ENCODE measurements at places on chromosomes 16 and 17.

GRCh38 chr16:50684823-50685461 is 3.8 kb upstream of the SNX20 start:
- DNase-seq: no peak

- DNase-seq: no peak
Measured at GRCh38 chr17:13598353-13599167, 3.2 kb downstream of the HS3ST3A1 start.

GRCh38 chr16:79600638-79601091 is at the start of gene MAF:
TSS of gene MAF (minus strand) at chr16:79600737. CDS start at chr16:79599902, 835 bp downstream.
- DNase-seq: peak; percentile 37

DNA sequence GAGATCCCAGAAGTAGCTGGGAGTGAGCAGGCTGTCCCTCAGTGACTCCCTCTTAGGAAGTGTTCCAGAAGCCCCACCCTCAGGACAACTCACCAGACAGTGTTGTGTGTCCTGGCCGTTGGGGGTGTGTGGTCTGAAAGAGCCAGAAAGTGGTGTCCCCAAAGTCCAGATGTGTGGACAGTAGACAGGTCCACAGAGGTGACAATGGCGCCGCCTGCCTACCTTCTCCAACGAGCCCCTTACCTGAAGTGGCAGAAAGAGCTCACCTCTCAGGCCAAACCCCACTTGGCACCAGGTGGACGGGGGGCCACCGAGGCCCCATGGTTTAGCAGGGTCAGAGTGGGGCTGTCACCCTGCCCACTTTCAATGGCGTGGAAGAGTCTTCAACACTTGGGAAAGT is 19.9 kb downstream of the C17orf100 start:
- no peak for DNase-seq

DNA sequence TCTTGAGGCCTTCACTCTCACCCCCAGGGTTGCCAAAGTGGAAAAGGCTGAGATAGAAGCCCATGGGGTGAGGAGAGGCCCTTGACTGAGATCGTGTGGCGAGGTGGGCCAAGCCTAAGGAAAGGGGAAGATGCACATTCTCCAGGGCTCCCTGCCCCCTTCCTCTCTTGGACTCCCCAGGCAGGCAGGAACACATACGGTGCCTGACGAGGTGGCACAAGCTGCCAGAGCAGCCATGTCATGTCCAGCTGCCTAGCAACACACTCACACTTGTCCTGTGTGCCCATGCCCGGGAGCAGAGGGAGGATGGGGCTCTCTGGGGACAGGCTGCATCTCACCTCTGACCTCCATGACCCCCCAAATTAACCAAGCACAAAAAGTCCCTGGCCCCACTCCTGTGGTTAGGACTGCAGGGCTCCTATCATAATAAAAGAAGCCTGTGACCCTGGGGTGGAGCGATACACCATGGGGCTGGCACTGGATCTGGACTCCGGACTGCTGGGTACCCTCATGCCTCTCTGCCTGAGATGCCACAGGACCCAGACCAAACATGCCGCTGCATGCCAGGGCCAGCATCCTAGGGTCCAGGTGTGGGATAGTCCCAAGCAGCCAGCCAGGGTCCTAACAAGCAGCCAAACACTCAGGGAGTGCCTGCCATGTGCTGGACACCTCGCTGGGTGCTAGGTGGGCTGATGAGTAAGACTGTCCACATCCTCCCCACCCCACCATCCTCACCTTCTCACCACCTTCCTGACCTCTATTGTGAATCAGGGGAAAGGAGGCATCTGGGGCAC is 2.6 kb downstream of the GIT1 start:
- DNase-seq: no peak

GRCh38 chr17:74702116-74702871 is 10.4 kb downstream of the CD300LF start:
- no peak for DNase-seq
